ENCODE measurements at places on chromosomes 12 and 14.

- DNase-seq = no peak
Observed at GRCh38 chr12:120739031-120739762, 13.6 kb downstream of the ACADS start.

- no peak for DNase-seq
Observed at GRCh38 chr12:28027947-28028724, 55.6 kb upstream of the PTHLH start.

DNA sequence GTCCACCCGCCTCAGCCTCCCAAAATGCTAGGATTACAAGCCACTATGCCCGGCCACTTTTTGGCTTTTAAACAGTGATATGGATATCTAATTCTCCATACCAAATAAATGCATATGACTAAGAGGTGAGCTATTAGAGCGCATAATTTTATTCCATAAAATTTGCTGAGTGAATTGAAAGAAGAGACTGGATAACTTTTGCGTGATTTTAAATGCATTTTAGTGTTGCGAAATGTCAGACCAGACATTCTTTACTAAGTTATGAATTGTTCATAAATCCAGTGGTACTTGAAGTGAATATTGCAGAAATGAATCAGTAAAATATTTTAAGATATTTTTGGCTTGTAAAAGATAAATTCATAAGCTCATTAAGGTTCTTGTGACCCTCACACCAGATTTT lies 50.9 kb upstream of the DIP2B start:
- no peak for DNase-seq

- DNase-seq = no peak
Observed at GRCh38 chr12:103998976-103999375, 33.3 kb downstream of the TDG start.

DNA sequence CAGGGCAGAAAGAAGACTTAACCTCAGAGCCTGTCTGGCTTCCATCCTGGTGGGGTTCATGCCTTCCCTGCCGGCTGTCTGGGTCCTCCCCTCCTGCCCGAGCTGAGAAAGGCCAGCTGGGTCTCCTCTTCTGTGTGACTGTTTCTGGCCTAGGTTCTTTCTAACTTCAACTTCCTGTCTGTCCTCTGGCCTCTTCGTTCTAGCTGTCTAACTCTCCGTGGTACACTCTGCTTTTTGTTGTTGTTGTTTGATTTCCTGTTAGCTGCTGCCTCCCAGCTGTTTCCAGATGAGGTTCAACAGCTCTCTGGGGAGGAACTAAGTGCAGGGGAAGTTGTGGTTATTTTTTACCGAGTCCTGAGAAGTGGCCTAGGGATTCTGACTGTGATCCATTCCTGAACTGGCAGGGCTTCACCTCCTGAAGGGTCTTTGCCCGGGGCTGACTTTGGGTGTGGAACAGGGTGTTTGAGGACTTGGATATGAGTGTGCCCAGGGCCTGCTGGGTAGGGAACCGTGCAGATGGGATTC lies 3.2 kb downstream of the MLXIP start:
- no peak for DNase-seq
